ENCODE measurements at places on chromosomes 11 and 22.

GRCh38 chr11:113470233-113470632, 5.0 kb downstream of the DRD2 start:
- DNase-seq: no peak

GRCh38 chr22:39663751-39664150, 93.2 kb downstream of the CACNA1I start:
- DNase-seq: no peak

DNA sequence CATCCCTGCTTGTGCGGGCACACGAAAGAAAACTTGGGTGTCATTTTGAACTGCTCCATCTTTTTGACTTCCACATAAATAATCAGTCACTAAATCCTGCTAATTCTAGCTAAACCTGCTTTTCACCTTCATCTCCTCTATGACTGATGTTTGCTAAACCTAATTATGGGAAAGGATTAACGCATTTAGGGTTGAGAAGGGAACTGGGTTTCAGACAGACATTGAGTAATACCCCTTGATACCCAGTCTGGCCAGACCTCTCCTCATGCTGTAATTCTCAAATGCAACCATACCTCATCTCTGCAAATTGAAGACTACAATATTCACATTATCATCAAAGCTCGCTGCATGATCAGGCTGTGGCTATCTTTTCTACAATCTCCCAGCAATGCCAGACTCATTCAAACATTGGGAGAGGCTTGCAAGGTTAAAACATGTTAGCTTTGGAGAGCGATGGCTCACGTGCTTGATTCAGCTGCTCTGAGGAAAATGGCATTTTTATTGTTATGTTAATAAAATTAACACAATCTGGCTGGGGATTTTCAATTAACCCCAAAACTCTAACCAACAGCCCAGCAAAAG, 2.4 kb downstream of the HPS4 start:
- no peak for DNase-seq

- no peak for DNase-seq
Observed at GRCh38 chr22:29987137-29987536, 93.1 kb upstream of the HORMAD2 start.
